M059J (cell line): ENCODE measurements at places on chromosomes 5 and 9. TPM values are rescaled to one million over a fixed set of nuclear protein-coding genes. Genes with fewer than 3 reads are reported as not detected.

RICTOR gene
- total RNA-seq, result 16.9 and 17.4 TPM in 2 replicates

FCHO2 gene
- 5.4 and 7.4 TPM in 2 replicates for total RNA-seq

PRR16 gene
- 16.5 and 20.8 TPM in 2 replicates for total RNA-seq

WDR5 gene
- total RNA-seq, result 21.6 and 36.2 TPM in 2 replicates

- DNase-seq, result no peak
Measured at GRCh38 chr9:137397675-137398423, 25.1 kb downstream of the EXD3 start.

DNA sequence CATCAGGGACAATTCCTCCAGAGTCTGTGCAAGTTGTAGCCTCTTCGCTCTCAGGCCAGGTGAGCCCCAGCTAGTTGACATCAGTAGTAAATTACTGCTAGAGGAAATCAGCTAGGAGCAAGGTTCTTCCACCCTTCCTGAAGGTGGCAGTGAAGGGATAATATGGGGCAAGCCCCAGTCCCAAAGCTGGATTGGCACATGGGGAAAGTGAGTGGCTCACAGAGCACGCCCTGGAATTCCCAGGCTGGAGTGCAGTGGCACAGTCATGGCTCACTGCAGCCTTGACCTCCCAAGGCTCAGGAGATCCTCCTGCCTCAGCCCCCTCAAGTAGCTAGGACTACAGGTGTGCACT lies 82.1 kb downstream of the CYFIP2 start:
- no peak for DNase-seq

GRCh38 chr9:111529787-111530186 lies 4.8 kb downstream of the ZNF483 start:
- no peak for DNase-seq

DNA sequence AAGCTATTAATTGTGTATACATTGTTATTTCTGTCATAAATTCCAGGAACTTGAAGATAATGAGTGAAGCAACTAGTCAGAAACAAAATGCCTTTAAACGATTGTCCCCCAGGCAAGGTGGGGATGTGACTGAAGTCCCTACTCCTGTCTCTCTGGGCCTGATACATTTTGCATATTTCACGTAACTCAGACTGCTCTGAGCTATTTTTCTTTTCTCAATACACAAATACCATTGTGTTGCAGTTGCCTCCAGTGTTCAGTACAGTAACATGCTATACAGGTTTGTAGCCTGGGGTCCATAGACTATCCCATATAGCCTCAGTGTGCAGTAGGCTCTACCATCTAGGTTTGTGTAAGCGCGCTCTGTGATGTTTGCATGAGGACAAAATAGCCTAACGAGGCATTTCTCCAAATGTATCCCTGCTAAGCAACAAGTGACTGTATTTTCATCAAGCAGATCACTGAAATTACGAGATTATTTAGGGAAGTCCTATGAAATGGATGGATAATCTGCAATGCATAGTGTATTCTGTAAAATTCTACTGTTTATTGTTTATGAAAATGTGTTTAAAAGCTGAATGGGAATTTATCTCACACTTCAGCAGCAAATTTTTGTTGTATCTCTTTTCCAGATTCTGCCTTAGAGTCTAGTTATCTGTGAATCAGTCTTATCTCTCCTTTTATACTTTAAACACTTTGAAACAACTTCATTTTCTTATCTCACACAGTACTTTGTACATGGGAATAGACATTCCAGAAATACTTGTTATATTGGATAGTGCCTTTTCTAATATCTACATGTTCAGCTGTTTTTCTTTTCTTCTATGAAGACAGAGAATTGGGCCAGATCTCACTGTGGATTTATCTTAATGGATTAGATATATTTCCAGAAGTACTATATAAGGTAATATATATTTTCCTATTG lies 150.5 kb downstream of the CD180 start:
- no peak for DNase-seq

GRCh38 chr5:35153375-35153932 lies 76.8 kb downstream of the PRLR start:
- no peak for DNase-seq

DNA sequence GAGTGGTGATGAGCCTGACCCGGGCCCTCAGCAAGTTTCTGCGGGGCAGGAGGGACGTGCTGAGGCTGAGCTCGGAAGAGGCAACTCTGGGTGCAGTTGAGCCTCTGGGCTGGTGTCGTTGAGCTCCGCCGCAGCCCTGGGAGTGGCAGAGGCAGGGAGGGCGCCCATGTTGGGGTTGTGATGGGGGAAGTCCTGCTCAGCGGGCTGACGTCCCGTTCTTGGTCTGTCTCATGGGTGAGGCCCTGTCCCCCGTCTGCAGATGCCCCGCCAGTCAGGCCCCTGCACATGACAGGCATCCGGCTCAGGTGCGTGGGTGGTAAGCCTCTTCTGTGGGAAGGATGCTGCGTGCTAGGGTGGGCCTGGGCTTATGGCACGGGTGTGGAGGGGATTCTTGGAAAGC lies 64.3 kb downstream of the RXRA start:
- DNase-seq, result no peak

GRCh38 chr9:127633216-127633862 lies 21.3 kb downstream of the STXBP1 start:
- DNase-seq, result no peak

DNA sequence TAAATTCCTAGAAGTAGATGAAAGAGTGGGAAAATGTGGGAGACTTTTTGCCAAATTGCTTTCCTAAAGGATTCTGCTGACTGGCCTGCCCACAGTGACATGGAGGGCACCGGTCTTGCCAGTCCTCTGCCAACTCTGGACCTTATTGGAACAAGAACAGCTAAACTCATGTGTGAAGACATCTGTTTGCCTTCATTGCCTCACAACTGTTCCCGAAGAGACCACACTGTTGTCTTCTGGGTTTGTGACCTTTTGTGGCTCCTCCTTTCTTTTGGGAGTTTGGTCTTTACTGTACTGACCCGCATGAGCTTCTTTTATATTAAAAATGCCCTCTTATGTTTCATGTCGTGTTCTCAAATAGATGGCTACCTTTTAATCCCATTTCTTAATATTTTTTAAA lies 16.1 kb upstream of the WNK2 start:
- no peak for DNase-seq

- peak; percentile 12 for DNase-seq
Measured at GRCh38 chr9:83372957-83373356, 165.2 kb downstream of the FRMD3 start.

- peak; percentile 31 for DNase-seq
Measured at GRCh38 chr5:41707853-41708603, 162.2 kb downstream of the OXCT1 start.

DNA sequence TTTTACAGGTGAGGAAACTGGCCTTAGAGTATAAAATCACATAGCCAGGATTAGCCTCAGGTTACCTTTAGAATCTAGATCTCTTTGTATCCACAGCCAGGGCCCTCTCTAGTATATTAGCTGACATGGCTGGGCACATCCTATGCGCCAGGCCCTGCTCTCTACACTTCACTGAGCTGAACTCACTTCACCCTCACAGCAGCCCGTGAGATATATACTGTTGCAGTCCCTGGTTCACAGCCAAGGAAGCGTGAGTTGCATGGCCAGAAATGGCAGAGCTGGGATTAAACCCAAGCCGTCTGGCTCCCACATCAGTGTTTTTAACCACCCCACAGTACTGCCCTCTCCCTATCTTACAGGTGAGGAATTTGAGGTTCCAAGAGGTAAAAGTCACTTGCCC lies 58.4 kb downstream of the DAB2IP start:
- no peak for DNase-seq

DNA sequence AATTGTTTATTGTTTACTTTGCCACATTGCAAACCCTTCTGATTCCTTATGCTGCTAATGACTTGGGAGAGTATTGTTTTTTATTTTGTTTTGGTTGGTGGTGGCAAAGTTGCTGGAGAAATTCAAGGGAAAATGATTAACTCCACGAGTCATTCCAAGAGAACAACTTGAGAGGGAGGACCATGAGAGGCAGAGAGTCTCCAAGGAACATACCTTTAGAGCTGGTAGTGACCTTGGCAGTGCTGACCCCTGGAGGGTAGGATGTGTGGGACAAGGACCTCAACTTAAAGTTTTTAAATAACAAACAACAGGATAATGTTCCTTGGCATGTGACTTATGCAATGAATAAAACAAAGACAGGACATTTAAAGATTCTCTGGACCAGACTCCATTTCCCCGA lies 139.7 kb downstream of the LRRC70 start:
- no peak for DNase-seq

DNA sequence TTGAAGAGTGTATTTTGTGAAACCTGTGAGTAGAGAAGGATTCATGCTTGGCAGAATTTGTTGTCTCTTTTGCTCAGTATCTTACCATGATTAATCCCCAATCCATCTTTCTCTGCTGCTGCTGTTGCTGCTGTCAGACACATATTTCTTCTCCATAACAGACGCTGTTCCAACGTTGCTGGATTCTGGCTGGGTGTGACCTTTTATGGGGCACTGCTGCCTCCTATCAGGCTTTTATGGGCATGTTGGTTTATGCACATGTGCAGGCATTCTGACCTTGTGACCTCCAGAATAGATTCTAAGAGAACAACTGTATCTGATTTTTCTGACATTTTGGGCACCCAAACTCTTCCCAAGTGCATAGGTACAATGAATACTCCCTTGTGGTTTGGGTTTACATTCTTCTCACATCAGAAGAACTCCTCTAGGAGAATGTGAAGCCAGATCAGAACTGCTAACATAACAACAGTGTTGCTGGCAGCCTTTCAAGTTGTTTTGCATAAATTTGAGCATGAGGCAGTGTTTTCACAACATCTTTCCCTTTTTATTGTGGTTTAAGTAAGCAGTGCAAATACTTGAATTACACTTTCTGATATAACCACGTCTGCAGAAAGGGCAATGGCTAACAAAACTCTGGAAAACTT lies 9.2 kb upstream of the ISL1 start:
- no peak for DNase-seq
